GF-D8 (cell line): ENCODE measurements at places on chromosomes 2 and 18.

DNA sequence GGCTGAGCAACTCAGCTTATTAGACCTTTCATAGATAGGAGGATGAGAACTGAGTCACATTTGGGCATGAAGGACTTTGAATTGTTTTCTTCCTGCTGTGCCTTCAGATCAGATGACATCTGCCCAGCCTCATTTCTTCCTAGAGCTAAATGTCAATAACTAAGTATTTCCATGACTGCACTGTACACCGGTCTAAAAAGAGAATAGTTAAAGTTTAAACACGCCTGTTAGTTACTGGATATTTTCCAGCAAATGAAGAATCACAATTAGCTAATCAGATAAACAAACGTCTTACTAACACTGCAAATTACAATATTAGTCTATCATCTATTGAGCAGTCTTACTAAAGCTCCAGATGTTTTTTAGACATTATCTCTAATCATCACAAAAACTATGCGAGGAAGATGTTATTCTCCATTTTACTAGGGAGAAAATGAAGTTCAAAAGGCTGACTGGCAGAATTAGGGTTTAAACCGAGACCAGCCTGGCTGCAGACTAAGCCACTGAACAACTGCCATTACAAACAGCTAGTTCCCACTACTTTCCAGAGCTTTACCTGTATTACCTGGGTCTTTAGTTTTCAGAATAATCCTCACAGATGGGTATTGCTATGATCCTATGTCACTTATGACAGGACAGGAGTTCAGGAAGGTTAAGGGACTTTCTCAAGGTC lies 69.4 kb upstream of the ZNF397 start:
- DNase-seq: no peak

DNA sequence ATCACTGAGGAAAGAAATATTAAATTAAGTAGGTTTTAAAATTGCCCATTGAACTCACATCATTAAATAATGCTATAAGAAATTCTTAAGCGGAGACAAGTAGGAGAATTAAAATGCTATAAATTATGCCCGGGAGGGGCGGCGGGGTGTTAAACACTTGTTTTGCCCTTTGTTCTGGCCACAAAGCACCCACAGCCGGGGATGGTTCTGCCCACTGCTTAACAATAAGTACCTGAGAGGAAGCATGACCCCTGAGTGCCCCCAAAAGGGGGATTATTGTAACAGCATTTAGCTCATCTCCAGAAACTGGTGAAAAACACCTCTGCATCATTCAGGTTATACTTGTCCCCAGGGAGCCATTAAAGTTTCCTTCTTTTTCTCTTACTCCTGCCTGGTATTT lies 332.7 kb upstream of the POU3F3 start:
- no peak for DNase-seq

GRCh38 chr2:232890896-232891601 lies 21.0 kb downstream of the SNORC start:
- no peak for DNase-seq

- DNase-seq: no peak
These were observed 133.2 kb upstream of the ID2 start for GRCh38 chr2:8548619-8549150.

- no peak for DNase-seq
These were observed 2.6 kb downstream of the INHA start for GRCh38 chr2:219574484-219575311.
